ENCODE measurements at places on chromosomes 12 and 14. TPM values are rescaled to one million over a fixed set of nuclear protein-coding genes. Genes with fewer than 3 reads are reported as not detected.

The B3GNT4 gene
- 0.41 TPM for total RNA-seq

The MON2 gene
- 108 TPM for total RNA-seq

The SLC25A47 gene
- total RNA-seq: not detected

The DLGAP5 gene
- total RNA-seq: 12.6 TPM

The FOXN4 gene
- total RNA-seq: not detected

The ADGRD1 gene
- total RNA-seq: 16.4 TPM

The TMEM179 gene
- 0.72 TPM for total RNA-seq

The CBLN3 gene
- total RNA-seq: 1.3 TPM

The HHIPL1 gene
- 3.1 TPM for total RNA-seq

The MYBPC1 gene
- total RNA-seq: 2,862 TPM

The OLR1 gene
- 1.2 TPM for total RNA-seq

The KRT79 gene
- total RNA-seq: 0.21 TPM

The EDDM3A gene
- not detected for total RNA-seq

The CIDEB gene
- 14.6 TPM for total RNA-seq

The GRIN2B gene
- total RNA-seq: 0.31 TPM

The CLMN gene
- total RNA-seq: 8.5 TPM

The OTX2 gene
- 0.10 TPM for total RNA-seq

The PTPRB gene
- 35.6 TPM for total RNA-seq

The INSM2 gene
- total RNA-seq: not detected

The CYP46A1 gene
- total RNA-seq: 3.1 TPM

The OR4N2 gene
- total RNA-seq: not detected

The PLA2G1B gene
- not detected for total RNA-seq
